Thymus (tissue), 14 donors: ENCODE measurements at places on chromosomes 4 and X. TPM values are rescaled to one million over a fixed set of nuclear protein-coding genes. Genes with fewer than 3 reads are reported as not detected.

DNA sequence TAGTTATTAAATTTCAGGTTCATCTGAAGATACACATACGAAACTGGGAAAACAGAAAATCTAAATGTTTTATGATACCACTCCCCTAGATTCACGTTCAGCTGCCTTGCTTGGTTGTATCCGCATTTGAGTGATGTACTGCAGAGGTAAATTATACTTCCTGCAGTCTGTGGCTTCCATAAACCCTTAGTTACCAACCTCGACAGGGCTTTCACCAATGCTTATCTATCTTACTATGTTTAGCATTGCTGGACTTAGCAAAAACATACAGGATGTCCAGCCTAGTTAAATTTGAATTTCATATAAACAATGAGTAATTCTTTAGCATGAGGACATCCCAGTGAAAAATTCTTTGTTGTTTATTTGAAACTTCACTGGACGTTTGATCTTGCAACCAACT, 108.8 kb downstream of the TMA16 start:
- H3K4me1 ChIP-seq = no peaks in the 10 kb centered on the region
- no peak for DNase-seq
- H3K4me3 ChIP-seq = no peak overlapping the region
- no peaks in the 10 kb centered on the region for H3K36me3 ChIP-seq
- H3K27ac ChIP-seq = no peak overlapping the region

The MAGEA4 gene
- not detected for total RNA-seq

The EFHC2 gene
- total RNA-seq = 0.80 TPM

GRCh38 chr4:26931966-26932365, 71.3 kb downstream of the STIM2 start:
- DNase-seq = no peak
- H3K27ac ChIP-seq = no peak overlapping the region
- H3K4me3 ChIP-seq = no peak overlapping the region
- no peaks in the 10 kb centered on the region for H3K4me1 ChIP-seq
- H3K27me3 ChIP-seq = no peaks in the 10 kb centered on the region

The CFAP299 gene
- 1.0 TPM for total RNA-seq

GRCh38 chr4:121146530-121146929, 17.6 kb downstream of the TNIP3 start:
- no peak overlapping the region for H3K4me3 ChIP-seq
- H3K27ac ChIP-seq = no peak overlapping the region
- DNase-seq = no peak
- no peaks in the 10 kb centered on the region for H3K27me3 ChIP-seq

GRCh38 chr4:16269240-16269639, 43.0 kb upstream of the TAPT1 start:
- no peak overlapping the region for H3K4me3 ChIP-seq
- no peaks in the 10 kb centered on the region for H3K27me3 ChIP-seq
- no peak overlapping the region for H3K27ac ChIP-seq
- no peaks in the 10 kb centered on the region for H3K36me3 ChIP-seq
- H3K4me1 ChIP-seq = no peaks in the 10 kb centered on the region

The FRG2 gene
- 0.05 TPM for total RNA-seq

GRCh38 chrX:148784137-148784536, 283.7 kb downstream of the AFF2 start:
- no peaks in the 10 kb centered on the region for H3K27me3 ChIP-seq
- no peaks in the 10 kb centered on the region for H3K36me3 ChIP-seq
- H3K4me3 ChIP-seq = no peak overlapping the region
- DNase-seq = no peak
- no peak overlapping the region for H3K27ac ChIP-seq

The CT83 gene
- not detected for total RNA-seq

- DNase-seq = no peak
- no peak overlapping the region for H3K27ac ChIP-seq
Observed at GRCh38 chrX:55867181-55867651, 149.7 kb downstream of the RRAGB start.

DNA sequence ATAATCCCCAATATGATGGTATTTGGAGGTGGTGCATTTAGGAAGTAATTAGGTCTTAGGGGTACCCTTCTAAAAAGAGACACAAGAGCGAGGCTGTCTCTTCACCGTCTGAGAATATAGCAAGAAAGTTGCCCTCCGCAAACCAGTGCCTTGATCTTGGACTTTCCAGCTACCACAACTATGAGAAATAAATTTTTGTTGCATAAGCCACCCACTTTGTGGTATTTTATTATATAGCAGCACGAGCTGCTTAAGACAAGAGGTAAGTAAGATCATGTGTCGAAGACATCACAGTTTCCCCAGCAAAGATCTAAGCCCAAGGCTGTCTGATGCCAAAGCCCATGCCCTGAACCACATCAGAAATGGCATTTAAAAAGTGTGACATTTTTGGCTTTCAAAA, 9.6 kb upstream of the EXOSC9 start:
- H3K27me3 ChIP-seq = peaks cover 7% of the 10 kb centered on the region
- H3K27ac ChIP-seq = no peak overlapping the region
- H3K4me1 ChIP-seq = peaks cover 27% of the 10 kb centered on the region

- H3K27me3 ChIP-seq = no peaks in the 10 kb centered on the region
- no peak for DNase-seq
Observed at GRCh38 chrX:25519258-25519657, 503.5 kb upstream of the ARX start.

DNA sequence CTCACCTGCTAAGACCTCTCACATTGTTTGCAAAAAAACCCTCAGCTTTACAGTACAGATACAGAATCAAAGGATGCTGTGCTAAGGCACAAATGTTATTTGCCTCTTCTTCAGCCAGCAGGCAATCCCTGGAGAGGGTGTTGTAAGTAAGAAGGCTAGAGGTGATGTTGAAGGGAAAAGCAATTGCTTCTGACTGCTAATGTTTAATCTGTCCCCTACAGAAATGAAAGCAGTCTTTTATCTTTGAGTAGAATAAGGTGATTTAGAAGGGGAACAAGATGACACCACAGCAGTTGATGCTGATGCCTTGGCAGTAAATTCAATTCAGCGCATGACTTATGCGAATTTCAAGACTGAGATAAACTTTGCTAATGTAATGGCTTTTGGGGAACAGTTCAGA, 1064.8 kb upstream of the IGFBP7 start:
- H3K4me3 ChIP-seq = no peak overlapping the region
- H3K4me1 ChIP-seq = no peaks in the 10 kb centered on the region
- H3K36me3 ChIP-seq = no peaks in the 10 kb centered on the region
- no peaks in the 10 kb centered on the region for H3K27me3 ChIP-seq
- no peak for DNase-seq
- no peak overlapping the region for H3K27ac ChIP-seq

DNA sequence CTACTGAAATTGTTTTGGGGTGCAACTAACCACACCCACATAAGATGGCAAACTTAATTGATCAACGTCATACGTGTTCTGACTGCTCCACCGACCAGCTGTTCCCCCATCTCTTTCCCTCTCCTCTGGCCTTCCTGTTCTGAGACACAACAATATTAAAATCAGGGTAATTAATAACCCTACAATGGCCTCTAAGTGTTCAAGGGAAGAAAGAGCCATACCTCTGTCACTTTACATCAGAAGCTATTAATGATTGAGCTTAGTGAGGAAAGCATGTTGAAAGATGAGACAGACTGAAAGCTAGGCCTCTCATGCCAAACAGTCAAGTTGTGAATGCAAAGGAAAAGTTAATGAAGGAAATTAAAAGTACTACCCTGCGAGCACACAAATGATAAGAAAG, 173.9 kb upstream of the FTHL17 start:
- H3K36me3 ChIP-seq = no peaks in the 10 kb centered on the region
- DNase-seq = no peak
- no peak overlapping the region for H3K4me3 ChIP-seq
- no peak overlapping the region for H3K27ac ChIP-seq

GRCh38 chrX:17788439-17788838, 51.1 kb downstream of the SCML1 start:
- H3K4me1 ChIP-seq = no peaks in the 10 kb centered on the region
- H3K27me3 ChIP-seq = no peaks in the 10 kb centered on the region
- no peak overlapping the region for H3K27ac ChIP-seq
- H3K36me3 ChIP-seq = no peaks in the 10 kb centered on the region
- no peak overlapping the region for H3K4me3 ChIP-seq
